ENCODE measurements at places on chromosomes 3 and 15.

- DNase-seq = no peak
Observed at GRCh38 chr3:16935781-16936180, 51.0 kb downstream of the PLCL2 start.

- DNase-seq = no peak
Observed at GRCh38 chr15:79408041-79408440, 24.1 kb upstream of the MINAR1 start.

- DNase-seq = no peak
Observed at GRCh38 chr3:54846119-54846518, 81.7 kb downstream of the LRTM1 start.

- no peak for DNase-seq
Observed at GRCh38 chr3:11626084-11626463, 17.6 kb downstream of the VGLL4 start.

GRCh38 chr3:151431940-151432339, 28.9 kb downstream of the IGSF10 start:
- DNase-seq = no peak

Measured in suppressor macrophage treated with lipopolysaccharide for 4 hours (primary cell).